ENCODE measurements at places on chromosomes 7 and 10. TPM values are rescaled to one million over a fixed set of nuclear protein-coding genes. Genes with fewer than 3 reads are reported as not detected.

Gene PKD2L1
- not detected for total RNA-seq

Gene GATA3
- 0.11 TPM for total RNA-seq

Gene RELN
- total RNA-seq = under 0.01 TPM

Gene TCF7L2
- total RNA-seq = 14.4 TPM

Gene DCLRE1C
- 21.4 TPM for total RNA-seq

Gene TDRD1
- total RNA-seq = under 0.01 TPM

Gene ELFN1
- 2.3 TPM for total RNA-seq

Gene PMS2
- total RNA-seq = 25.5 TPM

Gene PNLIPRP2
- not detected for total RNA-seq

Gene SYCE1
- total RNA-seq = not detected

Gene EIF4H
- 269 TPM for total RNA-seq

Gene LANCL2
- total RNA-seq = 20.4 TPM

Gene HOXA11
- 15.3 TPM for total RNA-seq

Gene CLCN1
- total RNA-seq = not detected

Gene FAM25A
- total RNA-seq = not detected

Gene ZNF679
- total RNA-seq = not detected

Gene METTL27
- total RNA-seq = 3.7 TPM

Gene CHAT
- not detected for total RNA-seq

Gene GARIN1A
- 2.7 TPM for total RNA-seq

Gene C10orf90
- total RNA-seq = 3.9 TPM

Gene SH2B2
- 2.5 TPM for total RNA-seq

Gene PTPRE
- 30.7 TPM for total RNA-seq

Gene NUDCD3
- total RNA-seq = 51.2 TPM

Gene AMPH
- total RNA-seq = 5.4 TPM

Gene LIPM
- total RNA-seq = not detected

Gene MSMB
- total RNA-seq = not detected

Gene CCM2
- total RNA-seq = 27.8 TPM

Gene CTNNA3
- not detected for total RNA-seq

Gene ARHGAP22
- total RNA-seq = 41.2 TPM

Gene C1QL3
- not detected for total RNA-seq

Gene PAPSS2
- 91.2 TPM for total RNA-seq

Gene UNCX
- total RNA-seq = not detected

Gene CCZ1B
- total RNA-seq = 72.1 TPM

Gene GPR158
- total RNA-seq = 0.13 TPM

Gene MMD2
- total RNA-seq = not detected

Gene SPDYE8
- total RNA-seq = not detected

Gene ZNF425
- 7.0 TPM for total RNA-seq

Gene GPR37
- 0.11 TPM for total RNA-seq

Gene NOLC1
- total RNA-seq = 23.9 TPM

Gene ZNF239
- 5.5 TPM for total RNA-seq

Gene AOAH
- total RNA-seq = not detected

Gene PNLIP
- not detected for total RNA-seq

Gene NUP205
- 37.4 TPM for total RNA-seq

Gene SFTPA1
- not detected for total RNA-seq

Gene PDCD11
- 23.8 TPM for total RNA-seq

Measured in articular chondrocyte of knee joint (primary cell).